ENCODE measurements at places on chromosomes 6 and 20.

DNA sequence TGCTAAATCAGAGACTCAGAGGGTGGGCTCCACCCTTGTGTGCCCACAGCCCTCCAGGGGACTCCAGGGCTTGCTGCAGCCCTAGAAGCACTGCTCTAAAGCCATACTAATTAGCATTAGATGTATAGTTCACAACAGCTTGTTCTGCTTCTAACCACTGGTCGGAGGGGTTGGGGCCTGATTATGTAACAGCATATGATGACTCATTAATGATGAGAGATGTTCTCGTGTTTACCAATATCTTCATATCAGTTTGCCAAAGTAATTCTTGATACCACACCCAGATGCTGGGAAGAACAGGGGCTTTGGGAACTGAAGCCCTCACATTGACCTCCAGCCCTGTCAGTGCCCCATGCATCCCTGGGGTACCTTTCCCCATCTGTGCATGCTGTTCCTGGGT lies 104.1 kb upstream of the FOXA2 start:
- DNase-seq = no peak

- no peak for DNase-seq
These were observed 338.3 kb upstream of the CHD6 start for GRCh38 chr20:41956338-41957074.

GRCh38 chr6:35152067-35152707 lies 11.0 kb upstream of the TCP11 start:
- no peak for DNase-seq

DNA sequence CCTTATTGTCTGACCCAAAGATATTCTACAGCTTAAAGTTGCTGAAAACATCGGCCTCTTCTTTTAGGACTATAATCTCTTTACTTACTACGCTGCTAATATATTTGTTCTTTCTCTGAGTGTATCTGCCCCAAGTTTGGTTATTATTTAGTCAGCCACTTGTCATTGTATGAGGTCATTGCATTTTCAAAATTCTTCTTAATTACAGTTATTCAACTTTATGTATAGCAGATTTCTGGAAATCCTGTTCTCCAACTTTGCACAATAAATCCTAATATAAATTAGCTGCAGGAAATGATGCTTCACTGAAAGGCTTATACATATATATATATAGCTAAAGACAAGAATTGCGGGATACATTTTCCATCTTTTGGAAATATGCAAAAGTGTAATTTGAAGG lies 88.5 kb upstream of the HIVEP1 start:
- DNase-seq = no peak

DNA sequence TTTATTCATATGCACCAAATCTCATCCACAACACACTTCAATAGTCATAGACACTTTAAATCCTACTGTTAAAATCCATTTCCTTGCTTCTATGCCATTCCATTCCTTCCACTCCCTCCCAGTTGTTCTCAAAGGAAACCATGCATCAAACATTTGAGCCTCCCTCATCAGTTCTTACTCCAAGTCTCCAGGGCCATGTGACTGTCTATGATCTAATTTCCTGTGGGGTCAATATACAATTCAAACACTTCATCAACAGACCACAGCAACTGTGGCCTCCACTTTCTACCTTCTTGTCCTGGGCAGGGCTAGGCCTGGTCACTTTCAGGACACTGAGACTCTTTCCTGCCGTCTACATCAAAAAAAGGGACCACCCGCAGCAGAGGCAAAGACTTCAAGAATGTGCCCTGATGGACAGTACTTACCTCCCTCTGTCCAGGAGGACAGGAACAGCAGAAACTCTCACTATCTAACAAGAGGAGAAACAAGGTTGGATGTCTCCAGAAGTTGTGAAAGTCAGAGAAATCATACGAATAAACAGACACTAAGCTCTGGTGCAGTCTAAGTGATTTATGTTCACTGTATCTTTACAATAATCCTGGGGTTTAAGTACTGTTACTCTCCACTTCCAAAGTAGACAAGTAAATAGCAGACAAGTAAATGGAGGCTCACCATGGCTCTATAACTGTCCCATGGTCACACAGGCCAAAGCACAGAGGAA lies 160.2 kb downstream of the QRSL1 start:
- DNase-seq = no peak

GRCh38 chr6:15623276-15624116 lies 39.3 kb downstream of the DTNBP1 start:
- DNase-seq = no peak

GRCh38 chr6:138004430-138005287 lies 102.6 kb downstream of the PERP start:
- DNase-seq = no peak

DNA sequence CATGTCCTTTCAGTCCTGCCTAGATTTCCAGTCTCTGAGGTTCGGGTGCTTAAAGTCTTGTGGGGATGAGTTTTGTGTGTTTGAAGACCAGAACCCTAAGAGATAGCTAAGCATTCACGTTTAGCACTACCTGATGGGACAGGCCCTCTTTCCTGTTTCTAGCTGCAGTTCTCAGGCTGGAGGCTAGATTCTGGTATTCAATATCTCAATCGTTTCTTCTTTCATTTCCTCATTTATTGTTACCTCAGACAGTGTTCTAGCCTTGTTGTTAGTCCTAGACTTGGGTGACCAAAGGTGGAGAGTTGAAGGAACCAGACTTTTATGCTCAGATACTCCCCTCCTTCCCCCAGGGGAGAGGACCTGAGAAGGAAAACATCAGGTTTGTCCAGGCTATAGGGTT lies 16.8 kb downstream of the CEP250 start:
- DNase-seq = no peak
